Inflammatory macrophage treated with lipopolysaccharide for 1 hour (primary cell): ENCODE measurements at places on chromosomes 13 and 19.

- no peak for DNase-seq
These were observed 880 bp downstream of the FGF9 start for GRCh38 chr13:21671620-21672286.

DNA sequence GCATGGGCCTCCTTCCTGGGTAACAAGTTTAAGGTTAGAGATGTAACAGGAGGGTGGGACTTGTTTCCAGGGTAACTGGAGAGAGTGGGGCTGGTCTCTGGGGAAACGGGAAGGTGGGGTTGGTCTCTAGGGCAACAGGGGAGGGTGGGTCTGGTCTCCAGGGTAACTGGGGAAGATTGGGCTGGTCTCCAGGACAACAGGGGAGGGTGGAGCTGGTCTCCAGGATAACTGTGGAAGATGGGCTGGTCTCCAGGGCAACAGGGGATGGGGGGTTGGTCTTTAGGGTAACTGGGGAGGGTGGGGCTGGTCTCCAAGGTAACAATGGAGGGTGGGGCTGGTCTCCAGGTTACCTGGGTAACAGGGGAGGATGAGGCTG lies 36.5 kb downstream of the SPTBN4 start:
- no peak for DNase-seq

GRCh38 chr19:848386-848921 lies 3.6 kb upstream of the ELANE start:
- no peak for DNase-seq

GRCh38 chr13:44385401-44385800 lies 11.8 kb downstream of the SERP2 start:
- no peak for DNase-seq

DNA sequence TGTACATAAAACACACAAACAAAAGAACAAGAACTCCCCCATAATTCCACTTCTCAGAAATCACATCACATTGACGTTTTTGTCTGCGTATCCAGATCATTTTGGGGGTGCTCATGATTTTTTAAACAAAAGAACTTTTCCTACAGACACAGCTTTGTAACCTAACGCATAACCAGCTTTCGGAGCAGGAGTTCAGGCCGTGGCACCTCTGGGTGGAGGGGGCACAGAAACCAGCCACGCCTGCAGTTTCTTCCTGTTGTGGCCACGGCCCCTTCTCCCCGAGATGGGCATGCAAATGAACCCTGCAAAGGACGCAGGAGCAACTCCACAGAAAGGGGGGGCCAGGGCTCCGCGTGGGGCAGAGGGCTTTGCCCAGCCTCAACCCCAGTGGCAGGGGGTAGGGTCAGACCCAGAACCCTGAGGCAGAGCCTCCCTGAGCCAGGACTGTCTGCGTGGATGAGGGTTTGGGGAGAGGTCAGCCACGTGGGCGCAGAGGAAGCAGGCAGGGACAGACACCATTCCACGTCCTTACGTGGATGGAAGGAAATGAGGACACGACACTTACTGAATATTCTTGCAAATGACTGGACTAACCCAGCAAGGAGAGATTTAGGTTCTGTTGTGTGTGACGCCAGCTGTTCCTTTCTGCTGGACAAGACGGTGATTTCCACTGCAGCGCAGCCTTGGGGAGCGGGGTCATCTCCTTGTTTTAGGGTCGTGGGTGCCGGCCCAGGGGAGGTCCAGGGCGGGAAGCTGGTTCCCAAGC lies 64.4 kb downstream of the RASA3 start:
- peak; percentile 59 for DNase-seq

DNA sequence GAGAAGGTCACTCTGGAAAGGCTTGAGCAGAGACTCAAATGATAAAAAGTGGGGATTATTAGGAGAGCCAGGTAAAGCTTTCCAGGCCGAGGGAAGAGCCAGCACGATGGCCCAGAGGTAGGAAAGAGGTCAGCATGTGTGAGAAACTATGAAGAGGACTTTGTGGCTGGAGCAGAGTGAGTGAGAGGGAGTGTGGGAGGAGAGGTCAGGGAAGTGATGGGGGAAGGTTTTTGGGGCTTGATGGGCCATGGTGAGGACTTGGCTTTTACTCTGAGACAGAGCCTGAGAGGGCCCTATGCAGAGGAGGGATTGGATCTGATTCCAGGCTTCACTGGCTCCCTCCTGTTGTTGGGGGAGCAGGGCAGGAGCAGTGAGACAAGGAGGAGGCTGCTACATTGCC lies 5.3 kb downstream of the CATSPERG start:
- no peak for DNase-seq
